ENCODE measurements at places on chromosomes 2 and 18. TPM values are rescaled to one million over a fixed set of nuclear protein-coding genes. Genes with fewer than 3 reads are reported as not detected.

- DNase-seq = no peak
These were observed 56.4 kb downstream of the EML4 start for GRCh38 chr2:42225573-42225972.

DNA sequence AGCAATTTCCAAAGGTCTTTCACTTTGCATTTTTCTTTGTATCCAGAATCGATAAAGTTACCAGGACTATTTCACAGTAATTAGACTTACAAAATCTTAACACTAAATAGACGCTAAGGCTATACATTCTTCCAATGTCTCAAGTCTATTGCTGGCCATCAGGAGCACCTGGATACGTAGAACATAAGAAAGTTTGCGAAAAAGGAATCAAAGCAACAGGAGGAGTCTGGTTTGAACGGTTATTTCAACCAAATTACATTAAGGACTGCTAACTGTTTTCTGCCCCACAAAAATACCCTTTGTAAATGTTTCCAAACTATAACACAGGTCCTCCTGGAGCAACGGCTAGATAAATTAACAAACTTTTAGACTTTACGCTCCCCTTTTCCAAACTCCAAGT, 1.4 kb upstream of the HNRNPA3 start:
- DNase-seq = no peak

- no peak for DNase-seq
These were observed 54.6 kb downstream of the RDH14 start for GRCh38 chr2:18505703-18506341.

DNA sequence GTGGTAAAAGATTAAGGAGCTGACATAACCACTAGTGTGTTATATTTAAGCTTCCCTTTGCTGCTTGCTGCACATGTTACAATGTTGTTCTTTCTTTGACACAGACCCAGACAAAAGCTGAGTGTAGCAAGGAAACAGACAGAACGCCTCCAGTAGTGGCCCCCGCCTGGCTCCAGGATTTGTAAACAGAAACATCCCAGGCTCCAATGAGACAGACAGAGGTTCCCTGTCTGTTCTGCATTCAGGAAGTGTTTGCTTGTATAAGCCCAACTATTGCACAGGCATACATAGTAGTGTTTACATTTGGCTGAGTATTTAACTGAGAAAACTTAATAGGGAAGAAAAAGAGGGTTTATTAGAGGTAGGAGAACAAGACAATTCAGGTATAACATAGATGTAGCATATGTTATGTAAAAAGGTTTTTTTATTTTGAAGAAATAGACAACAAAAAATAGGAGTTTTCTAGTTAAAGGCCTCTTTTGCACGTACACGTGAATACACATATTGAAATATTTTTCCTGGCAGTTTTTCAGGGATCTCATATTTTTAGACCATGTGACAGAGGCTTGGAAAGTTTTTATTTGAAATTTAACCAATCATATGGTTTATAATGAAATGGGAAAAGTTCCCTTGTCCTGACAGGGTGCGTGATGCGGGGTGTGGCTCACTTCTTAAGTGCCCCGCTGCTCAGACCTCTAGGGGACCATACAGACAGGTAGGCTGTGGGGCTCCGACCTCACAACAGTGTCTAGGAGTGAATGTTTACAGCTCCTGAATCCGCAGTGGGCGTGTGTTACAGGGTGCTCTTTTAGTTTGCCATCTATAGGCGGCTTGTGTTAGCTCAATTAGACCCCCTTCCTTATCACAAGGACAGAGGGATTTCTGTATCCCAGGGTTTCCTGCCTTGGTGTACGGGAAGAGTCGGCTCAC, 118.4 kb downstream of the BMPR2 start:
- no peak for DNase-seq

Gene RTP5
- total RNA-seq = not detected

Gene GCKR
- not detected for total RNA-seq

Gene HOXD12
- not detected for total RNA-seq

Data from CD4-positive, alpha-beta memory T cell (primary cell).